Activated naive CD4-positive, alpha-beta T cell treated with anti-CD3 and anti-CD28 coated beads, Interleukin-2, amount 10 ng/mL, durations not matched to agents 7 days and 5 days (primary cell): ENCODE measurements at places on chromosomes 5 and 9.

DNA sequence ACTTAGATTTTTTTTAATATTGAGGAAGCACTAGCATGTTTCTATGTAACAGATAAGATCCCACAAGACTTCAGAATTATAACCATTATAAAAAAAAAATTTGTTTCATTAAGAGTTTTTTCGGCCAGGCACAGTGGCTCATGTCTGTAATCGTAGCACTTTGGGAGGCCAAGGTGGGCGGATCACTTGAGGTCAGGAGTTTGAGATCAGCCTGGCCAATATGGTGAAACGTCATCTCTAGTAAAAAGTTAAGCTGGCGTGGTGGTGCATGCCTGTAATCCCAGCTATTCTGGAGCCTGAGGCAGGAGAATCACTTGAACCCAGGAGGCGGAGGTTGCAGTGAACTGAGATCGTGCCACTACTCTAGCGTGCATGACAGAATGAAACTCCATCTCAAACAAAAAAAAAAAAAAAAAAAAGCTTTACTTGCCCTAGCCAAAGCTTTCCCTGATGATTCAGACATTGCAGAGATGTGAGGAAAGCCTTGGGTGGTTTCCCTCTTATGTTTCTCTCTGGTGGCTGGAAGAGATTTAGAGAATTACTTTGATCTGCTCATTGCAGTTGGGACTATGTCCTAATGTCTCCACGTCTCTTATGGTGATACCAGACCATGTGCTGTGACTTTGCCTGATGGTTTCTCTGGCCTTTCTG lies 65.4 kb downstream of the EGFLAM start:
- no peak for DNase-seq

- DNase-seq, result peak; percentile 58
Observed at GRCh38 chr5:42756606-42757601, at the start of gene CCDC152. TSS of gene CCDC152 (plus strand) at chr5:42756818. CDS start at chr5:42759122, 2,304 bp downstream.

GRCh38 chr9:121750715-121751623 lies 99.5 kb downstream of the DAB2IP start:
- no peak for DNase-seq

- peak; percentile 70 for DNase-seq
Observed at GRCh38 chr9:136769710-136770191, 5.4 kb upstream of the LCN15 start.

DNA sequence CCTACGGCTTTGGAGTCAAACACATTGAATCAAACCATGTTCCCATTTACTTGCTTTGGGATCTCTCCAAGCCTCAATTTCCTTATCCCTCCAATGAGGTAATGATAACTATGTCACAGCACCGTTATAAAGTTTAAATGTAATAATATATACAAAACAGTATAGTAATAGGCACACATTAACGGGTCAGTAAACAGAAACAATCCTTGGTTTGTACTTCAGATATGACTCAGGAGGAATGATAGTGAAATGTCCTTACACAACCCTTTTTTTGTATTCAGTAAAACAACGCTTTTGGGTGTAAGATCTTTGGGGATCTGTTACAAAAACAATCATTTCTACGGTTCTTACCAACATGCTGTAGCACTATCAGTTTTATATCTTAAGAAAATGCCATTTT lies 178.5 kb upstream of the GNA14 start:
- no peak for DNase-seq

- DNase-seq, result no peak
Observed at GRCh38 chr5:120872297-120872696, 408.2 kb downstream of the PRR16 start.
